ENCODE measurements at places on chromosomes 5 and 9.
A peak's percentile ranks its signal among the peaks of the same experiment; 100 is the strongest.

- DNase-seq = peak; percentile 9
These were observed 2.3 kb upstream of the HK3 start for GRCh38 chr5:176901260-176902101.

DNA sequence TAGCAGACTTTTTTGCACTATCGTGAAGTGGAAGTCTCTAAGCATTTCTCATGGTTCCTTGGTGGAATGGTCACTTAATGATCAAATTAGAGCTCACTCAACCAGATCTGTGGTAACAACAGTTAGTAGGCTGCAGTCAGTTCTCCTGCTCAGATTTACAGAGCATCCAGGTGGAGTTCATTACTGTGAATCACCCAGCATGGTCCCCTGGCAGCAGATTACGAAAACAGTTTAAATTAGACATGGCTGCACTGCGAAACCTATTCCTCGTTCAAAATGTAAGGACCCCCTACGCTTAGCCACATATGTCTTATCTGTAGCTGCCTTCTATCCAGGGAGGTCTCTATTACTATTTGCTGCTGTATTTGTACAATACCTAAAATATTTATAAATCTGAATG, 823.6 kb upstream of the ARRDC3 start:
- no peak for DNase-seq

DNA sequence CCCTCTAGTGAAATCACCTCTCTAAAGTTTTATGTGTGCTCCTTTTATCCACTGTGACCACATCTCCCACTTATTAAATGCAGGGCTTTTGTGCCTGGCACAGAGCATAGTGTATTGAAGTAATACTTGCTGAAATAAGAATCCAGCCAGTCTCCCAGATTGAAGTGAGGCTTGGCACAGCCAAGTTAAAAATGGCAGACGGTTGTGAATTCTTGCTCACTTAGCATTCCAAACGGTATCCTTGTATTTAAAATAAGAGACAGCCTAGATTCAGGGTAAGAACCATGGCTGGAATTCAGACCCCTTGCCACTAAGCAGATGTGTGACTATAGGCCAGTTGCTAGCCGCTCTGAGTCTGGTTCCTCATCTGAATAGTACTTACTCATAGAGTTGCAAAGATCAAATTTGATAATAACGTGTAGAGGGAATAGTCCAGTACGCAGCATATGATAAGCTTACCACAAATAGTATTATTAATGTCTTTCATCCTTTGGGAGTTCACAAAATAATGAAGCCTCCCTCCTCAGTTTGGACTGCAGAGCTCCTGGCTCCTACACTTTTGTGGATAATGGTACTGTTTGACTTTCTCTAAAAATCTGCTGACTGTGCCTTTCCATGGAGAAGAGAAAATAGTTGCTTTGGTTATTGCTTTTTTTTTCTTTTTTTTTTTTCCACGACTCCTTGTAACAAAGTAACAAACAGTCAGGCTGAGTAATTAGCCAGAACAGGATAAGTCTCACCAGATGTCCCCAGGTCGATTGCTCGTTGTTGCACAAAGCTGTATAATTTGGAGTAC, 51.5 kb downstream of the FGF1 start:
- DNase-seq = no peak

GRCh38 chr9:23375511-23375910, 450.5 kb downstream of the ELAVL2 start:
- DNase-seq = no peak

DNA sequence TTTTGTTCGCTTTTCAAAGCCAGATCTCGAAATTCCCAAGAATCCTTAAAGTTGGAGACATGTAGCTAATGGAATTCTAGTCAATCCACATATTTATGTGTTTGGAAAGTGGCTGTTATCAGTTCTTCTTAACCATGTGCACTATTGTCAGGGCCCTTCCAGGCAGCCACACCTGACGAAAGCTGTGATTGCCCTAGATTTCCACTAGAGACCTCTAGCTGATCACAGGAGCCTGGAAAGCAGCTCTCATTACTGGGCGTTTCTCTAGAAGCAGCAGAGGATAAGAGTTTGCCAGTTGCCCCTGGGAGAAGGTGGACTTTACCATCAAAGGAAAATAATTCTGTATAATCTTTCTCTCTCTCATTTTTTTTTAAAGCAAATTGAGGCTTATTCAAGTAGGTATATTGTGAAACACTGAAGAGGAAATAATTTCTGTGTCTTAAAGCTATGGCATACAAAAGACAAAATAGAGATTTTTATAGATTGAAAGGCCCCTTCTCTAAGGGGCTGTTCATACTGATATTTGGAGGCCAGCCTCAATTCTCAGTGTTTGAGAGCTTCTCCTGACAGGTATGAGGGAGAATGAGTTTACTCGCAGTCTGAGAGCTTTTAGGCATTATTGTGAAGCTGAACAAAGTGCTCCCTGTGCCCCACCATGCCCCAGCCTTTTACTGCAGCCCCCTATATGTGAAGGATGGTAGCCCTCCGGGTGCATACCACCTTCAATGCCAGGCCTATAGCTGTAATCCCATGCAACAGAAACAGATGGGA, 405.4 kb upstream of the ACTBL2 start:
- DNase-seq = no peak

DNA sequence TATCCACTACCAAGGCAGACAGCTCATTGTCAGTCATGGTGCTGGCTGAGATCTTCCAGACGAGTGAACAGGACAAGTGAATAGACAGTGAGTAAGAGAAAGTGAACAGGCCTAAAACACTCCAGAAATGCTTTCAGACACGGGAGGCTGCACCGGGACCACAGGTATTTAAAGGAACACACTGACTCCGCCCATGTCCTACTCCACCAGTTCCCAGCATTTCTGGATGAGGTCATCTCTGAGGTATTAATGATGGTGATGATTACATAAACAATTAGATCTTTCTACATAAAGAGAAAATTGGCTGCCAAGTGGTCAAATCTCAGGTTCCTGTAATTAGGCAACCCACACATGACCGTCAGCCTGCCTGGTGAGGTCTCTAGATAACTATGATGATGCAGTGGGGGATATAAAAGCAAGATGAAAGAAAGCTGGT, at the start of gene ACTBL2:
ACTBL2 (minus strand) TSS at position 141 of the 436 bp plus-strand sequence; CDS start at position 37, 104 bp downstream.
- no peak for DNase-seq

- no peak for DNase-seq
These were observed 18.4 kb upstream of the CATSPER3 start for GRCh38 chr5:134949316-134949715.

- DNase-seq = no peak
These were observed 44.5 kb upstream of the NR3C1 start for GRCh38 chr5:143447983-143448382.

DNA sequence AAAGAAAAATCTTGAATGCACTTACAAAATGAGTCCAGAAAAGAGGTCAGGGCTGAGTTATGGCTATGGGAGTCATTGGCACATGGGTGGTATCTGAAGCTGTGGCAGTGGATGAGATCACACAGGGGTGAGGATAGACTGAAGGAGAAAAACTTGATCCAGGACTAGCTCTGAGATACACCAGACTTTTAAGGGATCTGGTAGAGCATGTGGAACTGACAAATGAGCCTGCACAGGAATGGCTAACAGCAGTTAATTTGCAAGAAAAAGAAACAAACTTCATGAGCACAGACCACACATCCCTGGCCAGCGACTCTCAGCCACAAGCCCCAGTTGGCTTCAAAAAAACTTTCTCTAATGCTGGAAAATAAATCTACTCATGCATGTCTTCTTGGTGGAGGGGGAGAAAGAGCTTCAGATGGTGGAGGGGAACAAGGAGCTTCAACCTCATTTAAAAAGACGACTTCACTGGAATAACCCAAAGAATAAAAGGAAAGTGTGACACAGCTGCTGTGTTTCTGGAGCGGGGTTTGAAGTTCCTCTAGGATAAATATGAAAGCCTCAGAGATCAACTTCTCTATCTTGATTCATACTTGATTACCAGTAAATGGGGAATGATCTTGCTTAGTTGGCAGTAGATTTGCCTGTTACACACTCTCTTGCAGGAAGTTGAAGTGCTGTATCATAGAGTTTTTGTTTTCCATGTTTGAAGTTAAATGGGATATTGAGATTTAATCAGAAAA, 33.6 kb downstream of the TNFAIP8 start:
- DNase-seq = no peak

DNA sequence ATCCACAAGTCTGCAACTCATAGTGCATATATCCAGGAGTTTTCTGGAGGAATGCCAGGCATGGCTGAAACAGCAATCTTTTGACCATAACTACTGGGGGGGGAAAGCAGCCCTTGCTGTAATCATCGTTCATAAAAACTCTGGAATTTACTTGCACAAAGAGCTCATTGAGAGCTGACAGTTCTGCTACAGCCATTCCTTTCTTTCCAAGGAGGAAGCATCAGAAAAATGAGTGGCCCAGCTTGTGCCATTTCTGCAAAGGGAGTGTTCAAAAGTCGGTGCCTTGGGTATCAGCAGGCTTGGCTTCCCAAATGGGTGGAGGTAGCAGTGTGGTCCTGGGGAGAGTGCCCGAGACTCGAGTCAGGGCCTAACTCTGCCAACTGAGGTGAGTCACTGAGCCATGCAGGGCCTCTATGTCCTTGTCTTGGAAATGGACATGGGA, 101.5 kb downstream of the GCNT1 start:
- no peak for DNase-seq

- DNase-seq = no peak
These were observed 55.3 kb upstream of the NUDT12 start for GRCh38 chr5:103617913-103618312.

DNA sequence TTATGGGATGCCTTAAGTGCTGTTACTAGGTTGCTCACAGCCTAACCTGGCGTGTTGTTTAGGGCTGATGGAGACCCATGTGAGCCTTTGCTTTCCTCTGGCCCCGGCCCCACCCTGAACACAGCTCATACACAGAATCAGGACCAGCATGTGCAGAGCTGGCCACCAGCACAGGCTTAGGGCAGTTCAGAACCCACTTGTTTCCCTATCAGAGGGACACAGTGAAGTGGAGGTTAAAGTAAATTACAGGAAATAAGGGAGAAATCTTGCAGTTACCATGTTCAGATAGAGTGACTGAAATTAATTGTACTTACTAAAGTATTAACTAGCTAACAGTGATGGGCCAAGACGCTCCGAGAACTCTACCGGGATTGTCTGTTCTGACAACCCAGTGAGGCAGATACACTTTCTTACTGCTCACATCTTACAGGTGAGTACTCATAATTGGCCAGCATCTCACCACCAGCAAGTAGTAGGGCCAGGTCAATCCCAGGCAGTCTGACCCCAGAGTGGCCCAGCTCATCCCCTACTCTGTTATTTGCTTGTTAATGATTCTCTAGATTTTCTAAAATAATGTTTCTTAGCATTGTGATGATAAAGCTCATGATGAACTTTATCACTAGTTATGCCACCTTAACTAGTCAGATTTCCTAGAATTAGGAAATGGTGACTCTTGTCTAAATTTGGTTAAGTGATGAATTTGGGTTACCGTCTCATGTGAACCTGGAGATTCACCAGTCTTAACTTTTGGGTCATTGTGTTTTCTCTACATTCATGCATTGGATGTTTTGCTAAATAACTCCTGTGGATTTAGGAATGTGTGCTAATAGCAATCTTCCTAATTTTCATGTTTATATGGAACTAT, 15.4 kb downstream of the CCT5 start:
- DNase-seq = no peak

DNA sequence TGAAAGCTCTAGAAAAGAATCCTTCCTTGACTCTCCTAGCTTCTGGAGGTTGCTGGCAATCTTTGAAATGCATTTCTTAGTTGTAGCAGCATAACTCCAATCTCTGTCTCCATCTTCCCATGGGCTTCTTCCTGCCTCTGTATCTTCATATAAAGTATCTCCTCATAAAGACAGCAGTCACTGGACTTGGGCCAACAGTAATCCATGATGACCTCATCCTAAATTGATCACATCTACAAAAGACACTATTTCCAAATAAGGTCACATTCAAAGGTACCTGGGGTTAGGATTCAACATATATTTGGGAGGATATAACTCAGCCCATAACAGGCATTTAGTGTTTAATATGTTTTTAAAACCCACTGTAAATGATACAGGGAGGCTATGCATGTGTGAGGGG, 123.3 kb downstream of the MLLT3 start:
- no peak for DNase-seq

DNA sequence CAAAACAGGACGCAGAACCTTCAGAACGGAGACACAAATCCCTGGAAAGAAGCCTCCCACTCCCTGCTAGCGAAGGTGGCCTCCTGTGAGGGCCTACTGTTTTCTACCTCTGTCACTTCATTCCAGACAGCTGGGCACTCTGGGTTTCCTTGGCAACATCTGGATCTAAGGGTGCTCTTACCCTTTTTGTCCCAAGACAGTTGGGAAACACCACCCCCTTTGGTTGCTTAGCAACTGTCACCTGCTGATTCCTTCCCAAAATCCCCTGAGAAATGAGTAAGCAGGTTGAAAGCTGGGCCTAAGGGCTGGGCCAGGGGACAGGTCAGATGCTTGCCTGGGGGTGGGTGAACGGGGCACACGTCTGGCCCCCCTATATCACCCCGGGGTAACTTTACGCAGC, 29.4 kb downstream of the NANS start:
- no peak for DNase-seq

Data from stimulated activated CD4-positive, alpha-beta T cell treated with anti-CD3 and anti-CD28 coated beads, Interleukin-15, amount 100 ng/mL, for 48 hours (primary cell).